EL (cell line): ENCODE measurements at places on chromosomes 11 and 22.
A peak's percentile ranks its signal among the peaks of the same experiment; 100 is the strongest.

- peak; percentile 48 for DNase-seq
Observed at GRCh38 chr11:67054836-67055523, 1.7 kb upstream of the RHOD start.

DNA sequence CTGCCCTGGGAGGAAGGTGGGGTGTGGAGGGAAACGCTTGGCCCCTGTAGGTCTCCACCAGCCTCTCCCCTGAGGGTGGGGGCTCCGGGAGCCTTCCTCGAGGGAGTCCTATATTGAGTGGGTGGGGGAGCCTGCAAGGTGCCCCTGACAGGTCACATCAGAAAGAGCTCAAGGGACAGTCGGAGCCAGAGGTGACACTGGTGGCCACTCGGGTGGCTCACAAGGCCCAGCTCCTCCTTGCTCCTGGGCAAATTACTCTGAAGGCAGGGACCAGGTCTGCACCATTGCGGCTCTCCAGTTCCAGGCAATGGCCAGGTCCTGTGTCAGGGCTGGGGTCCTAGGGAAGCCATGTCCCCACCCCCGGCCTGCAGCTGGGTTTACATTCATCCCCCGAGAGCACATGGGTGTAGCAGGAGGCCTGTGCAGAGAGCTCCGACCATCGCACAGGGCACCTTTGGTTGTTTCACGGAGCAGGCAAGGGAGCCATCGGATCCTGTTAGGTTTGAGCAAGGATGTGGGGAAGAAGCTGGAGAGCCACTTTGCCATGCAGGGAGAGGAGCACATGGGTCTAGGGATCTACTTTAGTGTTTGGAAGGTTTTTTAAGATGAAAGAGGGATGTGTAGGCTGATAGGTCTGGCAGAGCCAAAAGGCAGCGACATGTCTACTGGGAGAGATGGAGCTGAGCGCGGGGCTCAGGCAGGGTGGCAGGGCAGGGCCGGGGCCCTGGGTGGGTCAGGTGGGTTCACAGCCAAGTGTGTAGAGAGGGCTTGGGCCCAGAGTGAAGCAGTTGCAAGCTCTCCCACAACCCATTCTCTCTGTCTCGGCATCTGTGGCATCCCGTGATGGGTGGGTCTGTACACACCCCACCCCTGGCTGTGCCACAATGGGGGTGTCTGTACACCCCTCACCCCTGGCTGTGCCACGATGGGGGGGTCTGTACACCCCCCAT, 14.8 kb downstream of the CCND1 start:
- DNase-seq, result no peak

DNA sequence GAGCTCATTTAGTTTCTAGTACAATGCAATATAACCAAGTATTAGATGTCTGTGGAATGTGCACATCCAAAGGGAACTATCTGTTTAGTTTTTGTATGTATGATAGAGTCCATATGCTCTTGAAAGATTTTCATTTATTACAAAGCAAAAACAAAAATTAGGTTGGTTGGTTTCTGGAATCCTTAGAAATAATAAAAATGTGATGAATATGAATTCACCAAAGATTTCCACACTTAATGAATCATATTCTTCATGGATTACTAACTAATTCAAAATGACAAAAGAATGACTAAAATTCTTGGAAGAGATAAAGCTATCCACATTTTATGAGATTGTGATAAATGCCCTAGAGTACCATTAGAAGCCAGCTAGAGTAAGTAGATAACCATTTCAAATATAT, 261.1 kb downstream of the SBF2 start:
- peak; percentile 75 for DNase-seq

DNA sequence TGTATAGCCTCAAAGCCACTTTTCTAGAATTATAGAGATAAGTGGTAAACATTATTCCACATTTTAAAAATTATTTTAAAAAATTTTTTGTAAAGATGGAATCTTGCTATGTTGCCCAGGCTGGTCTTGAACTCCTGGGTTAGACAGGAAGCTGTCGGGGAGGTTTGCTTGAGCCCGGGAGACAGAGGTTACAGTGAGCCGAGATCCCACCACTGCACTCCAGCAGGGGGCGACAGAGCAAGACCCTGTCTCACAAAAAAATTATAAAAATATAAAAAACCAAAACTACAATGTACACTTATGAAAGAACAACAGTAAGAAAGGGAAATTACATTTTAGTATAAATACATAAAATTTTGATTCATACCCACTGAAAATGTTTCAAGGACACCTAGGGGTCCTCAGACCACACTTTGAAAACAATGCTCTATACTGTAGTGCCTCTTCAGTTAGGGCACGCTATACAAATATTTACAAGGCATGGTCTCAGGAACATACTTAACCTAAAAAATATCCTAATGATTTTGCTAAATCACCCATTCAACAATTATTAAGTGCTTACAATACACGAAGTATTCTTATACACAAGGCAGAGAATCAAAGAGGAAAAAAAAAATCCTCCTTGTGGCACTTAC, 111.2 kb downstream of the MRTFA start:
- DNase-seq, result peak; percentile 61

DNA sequence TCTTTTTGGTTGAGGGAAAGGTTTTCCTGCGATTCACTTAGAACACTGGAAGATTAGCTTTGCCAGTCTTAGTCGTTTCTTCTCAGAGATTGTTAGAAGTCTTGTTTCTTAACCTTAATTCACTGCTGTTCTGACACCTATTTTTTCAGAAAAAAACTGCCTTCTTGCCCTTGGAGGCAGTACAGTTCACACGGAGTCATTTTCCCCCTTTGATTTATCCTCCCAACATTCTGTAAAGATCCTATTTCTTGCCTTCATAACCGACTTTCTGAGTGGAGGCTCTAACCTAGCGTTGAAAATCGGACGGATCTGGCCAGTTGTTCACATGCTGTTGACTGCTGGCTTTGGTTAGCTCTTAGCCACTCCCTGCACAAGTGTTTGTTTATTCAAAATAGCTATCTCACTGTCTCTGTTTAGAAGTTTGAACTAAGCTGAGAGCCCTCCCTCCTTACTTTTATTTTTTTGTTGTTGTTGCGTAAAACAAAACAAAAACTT, 737 bp downstream of the BCL2L13 start:
- DNase-seq, result peak; percentile 50

DNA sequence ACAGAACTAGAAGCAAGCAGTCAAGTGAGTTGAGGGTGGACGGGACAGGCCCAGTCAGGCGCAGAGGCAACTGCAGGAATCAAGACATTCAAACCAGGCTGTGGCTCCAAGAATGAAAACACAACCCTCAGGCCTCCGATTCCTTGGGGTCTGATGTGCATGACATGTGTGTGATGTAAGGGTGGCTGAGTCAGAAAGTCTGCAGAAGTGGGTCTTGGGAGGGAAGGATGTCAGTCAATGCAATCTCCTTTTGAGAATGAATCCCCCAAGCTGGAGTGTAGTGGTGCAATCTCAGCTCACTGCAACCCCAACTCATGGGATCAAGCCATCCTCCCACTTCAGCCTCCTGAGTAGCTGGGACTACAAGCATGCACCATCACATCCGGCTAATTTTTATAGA, 15.9 kb upstream of the PDE2A start:
- DNase-seq, result no peak

DNA sequence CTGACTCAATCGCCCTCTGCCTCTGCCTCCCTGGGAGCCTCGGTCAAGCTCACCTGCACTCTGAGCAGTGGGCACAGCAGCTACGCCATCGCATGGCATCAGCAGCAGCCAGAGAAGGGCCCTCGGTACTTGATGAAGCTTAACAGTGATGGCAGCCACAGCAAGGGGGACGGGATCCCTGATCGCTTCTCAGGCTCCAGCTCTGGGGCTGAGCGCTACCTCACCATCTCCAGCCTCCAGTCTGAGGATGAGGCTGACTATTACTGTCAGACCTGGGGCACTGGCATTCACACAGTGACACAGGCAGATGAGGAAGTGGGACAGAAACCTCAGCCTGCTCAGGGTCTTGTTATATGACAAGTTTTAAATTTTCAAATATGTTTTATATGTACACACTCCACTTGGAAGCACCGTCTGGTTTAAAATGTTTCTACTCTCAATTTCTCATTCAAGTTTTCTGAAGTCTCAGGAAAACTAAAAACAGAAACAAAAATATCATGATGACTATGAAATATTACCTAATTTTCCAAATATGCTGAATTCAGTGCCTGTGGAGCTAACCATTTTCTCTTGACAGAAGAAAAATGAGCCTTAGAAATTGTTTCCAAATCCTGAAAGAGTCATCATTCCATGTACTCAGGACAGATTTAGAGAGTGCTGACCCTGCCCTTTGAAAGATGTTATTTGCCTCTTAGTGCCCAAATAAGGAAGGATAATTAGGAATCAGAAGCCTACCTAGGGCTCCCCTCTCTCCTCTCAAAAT, 48.8 kb upstream of the TOP3B start:
- no peak for DNase-seq

DNA sequence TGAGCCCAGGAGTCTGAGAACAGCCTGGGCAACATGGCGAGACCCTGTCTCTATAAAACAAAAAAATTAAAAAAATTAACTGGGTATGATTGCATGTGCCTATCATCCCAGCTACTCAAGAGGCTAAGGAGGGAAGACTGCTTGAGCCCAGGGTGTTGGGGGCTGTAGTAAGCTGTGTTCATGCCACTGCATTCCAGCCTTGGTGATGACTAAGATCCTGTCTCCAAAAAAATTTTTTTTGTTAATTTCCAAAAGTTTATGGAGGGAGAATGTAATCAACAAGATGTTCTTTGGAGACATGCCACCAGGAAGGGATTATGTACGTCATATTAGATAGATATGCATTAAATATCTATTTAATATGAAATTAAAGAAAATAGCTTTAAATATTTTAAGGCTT, 267.5 kb downstream of the SBF2 start:
- DNase-seq, result peak; percentile 77

- DNase-seq, result no peak
Observed at GRCh38 chr22:40627612-40628011, 8.9 kb downstream of the MRTFA start.

- DNase-seq, result peak; percentile 84
Observed at GRCh38 chr22:32623943-32624342, 149.3 kb downstream of the FBXO7 start.

GRCh38 chr11:10392095-10393079, 62.7 kb upstream of the AMPD3 start:
- DNase-seq, result peak; percentile 88
